ENCODE measurements at places on chromosomes 16 and 17.

DNA sequence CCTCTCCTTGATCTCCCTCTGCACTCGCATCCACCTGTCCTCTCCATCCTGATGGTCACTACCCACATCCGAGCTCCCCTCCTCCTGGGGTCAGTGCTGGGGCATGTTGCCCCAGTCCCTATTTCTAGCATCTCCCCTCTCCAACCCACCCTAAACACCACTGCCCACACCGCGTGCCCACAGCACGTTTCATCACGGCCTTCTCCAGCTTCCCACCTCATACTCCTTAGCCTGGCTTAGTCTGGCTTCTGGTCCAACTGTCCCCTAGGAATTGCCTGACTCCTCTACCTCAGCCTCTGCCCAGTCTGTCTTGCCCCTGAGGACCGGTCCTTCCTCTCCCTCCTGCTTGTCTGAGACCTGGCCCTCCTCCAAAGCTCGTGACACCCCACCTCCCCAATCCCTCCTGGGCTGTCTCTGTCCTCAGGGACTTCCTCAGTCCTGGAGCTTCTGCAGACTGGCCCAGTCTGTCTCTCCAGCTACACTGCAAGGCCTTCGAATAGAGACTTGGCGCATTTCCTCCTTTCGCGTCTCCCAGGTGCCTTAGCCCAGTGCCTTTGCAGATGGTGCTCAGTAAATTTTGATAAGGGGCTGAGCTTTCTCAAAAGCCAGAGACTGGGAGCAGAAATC, 4.9 kb downstream of the ALOX15 start:
- DNase-seq = no peak

GRCh38 chr16:1450218-1450617, 5.9 kb upstream of the CCDC154 start:
- no peak for DNase-seq

- peak; percentile 46 for DNase-seq
These were observed 25.9 kb downstream of the ABCC12 start for GRCh38 chr16:48129926-48130325.

DNA sequence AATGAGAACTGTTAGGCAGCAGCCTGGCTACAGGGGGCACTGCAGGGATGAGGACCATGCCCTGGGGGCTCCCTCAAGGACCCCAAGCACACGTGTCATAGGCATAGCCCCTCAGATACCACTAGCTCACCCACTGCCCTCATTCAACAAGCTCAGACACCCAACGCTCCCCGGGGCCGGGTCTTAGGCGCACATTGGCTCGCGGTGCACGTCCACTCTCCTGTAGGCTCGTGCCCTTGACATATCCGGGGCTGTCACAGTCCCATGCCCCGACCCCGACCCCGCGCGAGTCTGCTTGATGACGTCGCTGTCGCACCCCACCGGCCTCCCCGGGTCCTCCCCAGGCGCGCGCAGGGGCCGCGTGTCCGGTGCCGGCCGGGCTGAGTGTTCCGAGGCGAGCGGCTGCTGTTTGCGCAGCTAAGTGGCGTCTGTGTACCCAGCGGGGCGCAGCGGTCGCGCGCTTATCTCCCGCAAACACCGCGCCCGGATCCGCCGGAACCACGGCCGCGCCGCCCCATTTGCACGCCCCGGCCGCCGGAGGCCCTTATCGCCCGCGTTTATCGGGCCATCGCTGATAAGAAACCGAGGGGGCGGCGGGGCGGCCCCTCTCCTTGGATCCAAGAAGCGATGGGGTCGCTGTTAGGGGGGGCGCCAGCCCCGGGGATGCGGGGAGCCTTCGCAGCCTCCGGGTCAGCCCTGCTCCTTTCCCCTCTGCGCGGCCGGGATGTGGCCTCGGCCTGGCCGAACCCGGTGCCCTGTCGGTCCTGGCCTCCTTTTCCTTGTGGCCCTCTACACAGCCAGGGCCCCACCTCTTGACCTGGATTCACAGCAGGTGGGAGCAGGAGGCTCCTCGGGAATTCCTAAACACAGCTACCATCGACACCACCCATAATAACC, 20.7 kb upstream of the NAGS start:
- no peak for DNase-seq

GRCh38 chr16:85296859-85297660, 184.8 kb upstream of the CIBAR2 start:
- DNase-seq = no peak

- DNase-seq = no peak
These were observed 20.3 kb downstream of the XPO6 start for GRCh38 chr16:28191364-28191960.

DNA sequence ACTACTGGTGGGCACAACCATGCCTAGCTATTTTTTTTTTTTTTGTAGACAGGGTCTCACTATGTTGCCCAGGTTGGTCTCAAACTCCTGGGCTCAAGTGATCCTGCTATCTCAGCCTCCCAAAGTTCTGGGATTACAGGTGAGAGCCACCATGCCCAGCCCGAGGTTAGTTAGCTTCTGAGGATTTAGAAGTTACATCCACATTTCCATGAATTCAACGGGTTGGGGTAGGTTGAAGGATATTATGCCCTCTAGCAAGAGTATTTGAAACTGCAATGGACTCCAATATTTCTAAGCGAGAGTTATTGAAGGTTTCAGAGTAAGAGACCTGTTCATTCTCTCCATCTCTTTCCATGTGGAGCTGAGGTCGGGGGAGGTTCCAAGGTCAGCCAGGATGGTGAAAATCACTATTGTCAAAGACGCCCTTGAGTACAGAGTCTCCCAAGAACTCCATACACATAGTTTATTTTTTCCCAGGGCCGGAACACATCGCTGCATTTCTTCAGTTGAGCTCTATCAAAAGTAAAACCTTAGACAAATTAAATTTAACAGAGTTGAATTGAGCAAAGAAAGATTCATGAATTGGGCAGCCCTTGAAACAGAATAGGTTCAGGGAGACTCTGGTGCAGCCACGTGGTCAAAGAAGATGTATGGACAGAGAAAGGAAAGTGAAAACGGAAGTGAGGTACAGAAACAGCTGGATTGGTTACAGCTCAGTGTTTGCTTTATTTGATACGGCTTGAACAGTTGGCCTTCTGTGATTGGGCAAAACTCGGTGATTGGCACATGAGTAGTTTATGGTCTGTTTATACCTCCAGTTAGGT, 19.0 kb upstream of the ITPRIPL2 start:
- no peak for DNase-seq
